ENCODE measurements at places on chromosomes 13 and 19.

DNA sequence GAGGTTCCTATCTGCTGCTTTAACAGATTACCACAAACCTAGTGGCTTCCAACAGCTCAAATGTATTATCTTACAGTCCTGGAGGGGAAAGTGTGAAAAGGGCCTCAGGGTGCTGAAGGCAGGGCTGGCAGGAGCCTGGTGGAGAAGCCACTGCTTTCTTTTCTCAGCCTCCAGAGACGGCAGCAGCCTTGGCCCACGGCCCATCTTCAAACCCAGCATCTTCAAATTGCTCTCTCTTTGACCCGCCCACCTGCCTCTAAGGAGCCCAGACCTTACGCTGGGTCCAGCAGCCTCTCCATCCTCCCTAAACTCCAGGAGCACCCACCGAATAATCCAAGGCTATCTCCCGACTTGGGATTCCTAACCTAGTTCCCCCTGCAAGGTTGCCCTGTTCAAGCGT is 35.6 kb downstream of the C13orf46 start:
- no peak for DNase-seq

DNA sequence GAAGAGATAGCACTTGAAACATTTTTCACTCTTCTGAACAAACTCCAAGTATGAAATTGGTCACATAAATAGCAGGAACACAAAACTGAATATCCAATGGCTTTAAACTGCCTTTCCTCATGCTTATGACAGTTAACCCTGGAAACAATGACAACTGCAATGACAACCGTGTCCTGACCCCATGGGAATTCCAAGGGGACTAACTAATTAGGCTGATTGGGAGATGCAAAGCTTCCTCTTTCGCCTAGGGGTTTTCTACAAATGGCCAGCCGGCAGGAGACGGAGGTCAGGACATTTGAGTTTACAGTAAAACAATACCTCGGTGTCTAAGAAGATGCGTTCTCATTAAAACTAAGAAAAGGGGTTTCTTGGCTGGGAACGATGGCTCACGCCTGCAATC is 53.0 kb upstream of the URAD start:
- no peak for DNase-seq

- no peak for DNase-seq
These were observed 457.9 kb downstream of the FOXO1 start for GRCh38 chr13:40208517-40208916.

- DNase-seq, result no peak
These were observed 161.2 kb downstream of the FOXO1 start for GRCh38 chr13:40505196-40505595.

GRCh38 chr19:55336101-55336500 is 3.6 kb upstream of the KMT5C start:
- DNase-seq, result no peak

GRCh38 chr13:106038752-106039151 is 496.7 kb downstream of the EFNB2 start:
- DNase-seq, result no peak

- no peak for DNase-seq
These were observed 81.2 kb upstream of the ABCC4 start for GRCh38 chr13:95382411-95382810.

DNA sequence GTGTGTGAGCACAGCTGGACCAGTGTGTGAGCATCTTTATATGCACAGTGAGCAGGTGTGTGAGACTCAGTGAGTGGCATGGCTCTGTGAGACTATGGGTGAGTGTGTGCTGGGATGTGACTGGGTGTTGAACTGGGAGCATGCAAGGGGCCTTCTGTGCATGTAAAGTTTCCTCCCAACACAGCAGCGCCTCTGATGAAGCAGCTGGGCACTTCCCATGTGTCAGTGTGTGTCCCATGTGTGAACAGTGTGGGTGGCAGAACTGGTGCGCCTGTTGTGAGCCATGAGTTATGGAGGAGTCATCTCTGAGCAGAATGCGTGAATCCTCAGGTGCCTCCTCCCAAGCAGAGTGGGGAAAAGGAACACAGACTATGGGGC is 24.1 kb downstream of the LGALS16 start:
- peak; percentile 29 for DNase-seq

GRCh38 chr19:45161738-45162607 is 1.2 kb upstream of the NKPD1 start:
- DNase-seq, result no peak

- no peak for DNase-seq
These were observed 673 bp downstream of the IFNL4 start for GRCh38 chr19:39247701-39248664.

GRCh38 chr19:44948763-44949374 is 3.0 kb downstream of the APOC2 start:
- DNase-seq, result no peak

DNA sequence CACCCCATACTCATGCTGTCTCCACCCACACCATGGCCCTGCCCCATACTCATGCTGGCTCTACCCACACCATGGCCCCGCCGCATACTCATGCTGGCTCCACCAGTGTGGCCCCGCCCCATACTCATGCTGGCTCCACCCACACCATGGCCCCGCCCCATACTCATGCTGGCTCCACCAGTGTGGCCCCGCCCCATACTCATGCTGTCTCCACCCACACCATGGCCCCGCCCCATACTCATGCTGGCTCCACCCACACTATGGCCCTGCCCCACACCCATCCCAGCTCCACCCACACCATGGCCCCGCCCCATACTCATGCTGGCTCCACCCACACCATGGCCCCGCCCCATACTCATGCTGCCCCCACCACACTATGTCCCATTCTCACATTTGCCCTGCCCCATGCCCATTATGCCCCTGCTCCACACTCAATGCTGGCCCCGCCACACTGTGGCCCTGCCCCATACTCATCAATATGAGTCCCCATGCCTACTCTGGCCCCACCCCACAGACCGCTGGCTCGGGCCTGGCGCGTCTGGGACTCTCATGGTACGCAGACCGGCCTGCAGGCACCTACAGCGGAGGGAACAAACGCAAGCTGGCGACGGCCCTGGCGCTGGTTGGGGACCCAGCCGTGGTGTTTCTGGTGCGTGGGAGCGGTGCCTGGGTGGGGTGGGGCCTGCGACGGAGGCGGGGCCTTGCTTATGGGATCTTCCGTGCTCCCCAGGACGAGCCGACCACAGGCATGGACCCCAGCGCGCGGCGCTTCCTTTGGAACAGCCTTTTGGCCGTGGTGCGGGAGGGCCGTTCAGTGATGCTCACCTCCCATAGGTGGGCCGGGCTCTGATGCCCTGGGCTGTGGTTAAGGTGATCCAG is 3.7 kb upstream of the ARHGAP45 start:
- peak; percentile 70 for DNase-seq

DNA sequence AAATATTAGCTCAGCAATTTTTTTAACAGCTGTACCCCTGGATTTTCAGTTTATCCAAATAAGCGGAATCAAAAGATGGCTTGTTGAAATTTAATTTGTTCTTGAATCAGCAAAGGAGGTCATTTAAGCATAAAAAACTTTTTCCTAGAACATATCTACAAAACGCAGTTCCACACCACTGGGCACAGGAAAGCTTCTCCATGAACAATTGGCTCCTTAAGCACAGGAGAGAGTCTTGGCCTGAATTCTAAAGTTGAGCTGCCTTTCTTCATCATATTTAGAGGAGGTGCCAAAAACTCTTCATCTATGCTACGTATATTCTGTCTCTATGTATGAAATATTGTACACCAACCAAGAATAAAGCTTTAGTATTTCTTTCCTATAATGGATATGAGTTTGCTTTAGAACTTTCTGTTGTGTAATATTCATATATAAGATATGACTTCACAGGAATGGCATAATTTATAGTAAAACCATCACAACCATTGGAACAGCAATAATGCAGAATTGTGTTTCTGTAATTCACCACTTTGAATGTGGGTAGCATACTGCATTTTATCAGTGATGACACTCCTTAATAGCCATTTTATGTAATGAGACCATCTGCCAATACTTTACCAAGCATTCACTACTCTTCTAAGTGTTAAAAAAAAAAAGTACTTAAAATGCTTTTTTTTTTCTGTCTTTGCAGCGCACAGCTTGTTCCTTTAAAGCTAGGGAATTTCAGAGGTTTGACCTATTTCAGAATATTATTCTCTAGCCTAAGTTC is 263.7 kb downstream of the SLITRK6 start:
- no peak for DNase-seq

GRCh38 chr13:34346626-34347025 is 528.7 kb downstream of the RFC3 start:
- DNase-seq, result no peak

DNA sequence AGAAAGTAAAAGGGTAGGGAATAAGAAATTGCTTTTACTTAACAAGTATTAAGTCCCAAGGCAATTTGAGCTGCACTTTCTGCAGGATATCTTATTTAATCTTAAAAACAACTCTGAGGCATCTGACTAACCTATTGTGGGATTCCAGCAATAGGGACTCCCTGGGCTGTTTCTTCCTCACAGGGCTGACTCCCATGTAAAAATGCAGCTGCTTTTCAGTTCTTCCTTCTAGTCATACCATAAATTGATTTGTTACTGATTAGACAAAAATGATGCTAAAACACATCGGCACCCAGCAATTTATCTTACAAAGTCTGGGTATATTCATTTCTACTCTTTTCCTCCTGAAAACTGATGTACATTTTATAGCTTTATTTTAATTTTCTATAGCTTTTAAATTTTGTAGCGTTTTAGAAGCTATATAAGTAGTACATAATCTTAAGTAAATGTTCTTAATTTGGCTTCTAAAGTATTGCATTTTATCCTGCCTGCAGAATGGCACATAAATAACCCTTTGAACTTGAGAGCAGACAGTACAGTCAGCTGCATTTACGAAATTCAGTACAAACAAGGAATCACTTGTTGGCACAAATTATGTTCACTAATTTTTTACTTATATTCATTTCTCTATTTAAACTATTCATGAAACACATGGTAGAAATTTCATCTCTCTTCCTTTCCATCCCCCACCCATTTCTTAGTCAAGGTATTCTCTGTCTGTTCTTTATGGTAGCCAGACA is 102.4 kb upstream of the FRY start:
- DNase-seq, result no peak

DNA sequence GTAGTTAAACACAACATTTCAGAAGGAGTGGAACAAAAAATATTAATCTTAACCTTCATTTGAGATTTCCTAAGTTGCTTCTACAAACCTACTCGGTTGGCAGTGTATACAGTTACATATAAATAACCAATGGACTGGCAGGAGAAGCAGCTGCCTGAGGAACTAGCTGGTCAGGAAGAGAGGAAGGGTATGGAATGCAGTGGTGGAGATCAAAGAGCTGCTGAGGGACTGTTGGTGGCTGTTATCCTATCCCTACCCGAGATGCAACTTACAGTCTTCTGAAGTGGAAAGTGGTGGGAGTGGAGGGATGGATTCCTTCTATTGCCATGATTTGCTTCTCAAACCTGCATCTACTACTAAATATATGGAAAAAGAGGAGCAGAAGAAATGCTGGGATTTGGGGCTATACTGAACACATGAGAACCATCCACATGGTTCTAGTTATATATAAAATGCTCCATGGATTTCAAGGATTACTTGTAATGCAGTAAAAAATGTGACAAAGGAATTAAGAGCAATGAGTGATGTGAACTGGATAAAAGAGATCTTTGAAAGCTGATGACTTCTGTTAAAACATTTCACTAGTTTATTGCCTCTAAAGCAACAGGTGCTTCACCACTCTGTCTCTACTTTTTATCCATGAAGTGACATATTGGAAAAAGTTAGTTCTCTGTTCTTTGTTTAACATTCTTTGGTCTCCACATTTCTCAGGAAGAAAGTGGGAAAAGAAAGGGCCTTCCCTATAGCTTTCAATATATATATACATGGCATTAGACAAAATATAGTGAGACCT is 29.9 kb downstream of the MICU2 start:
- no peak for DNase-seq

DNA sequence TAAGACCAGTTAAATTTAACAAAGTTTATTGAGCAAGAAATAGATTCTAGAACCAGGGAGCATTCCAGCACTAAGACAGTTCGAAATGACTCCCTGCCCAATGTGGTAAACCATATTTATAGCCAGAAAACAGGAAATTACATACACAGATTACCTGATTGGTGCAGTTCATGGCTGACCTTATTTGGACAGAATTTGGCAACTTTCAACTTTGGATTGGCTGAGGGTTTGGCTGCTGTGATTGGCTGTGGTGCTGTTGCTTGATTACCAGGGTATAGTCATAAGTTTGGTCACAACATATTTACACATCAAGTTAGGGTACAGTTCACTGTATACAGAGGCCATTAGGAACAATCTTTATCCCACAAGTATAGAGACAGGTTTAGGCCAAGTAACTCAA is 984.8 kb upstream of the MIR17HG start:
- DNase-seq, result no peak

DNA sequence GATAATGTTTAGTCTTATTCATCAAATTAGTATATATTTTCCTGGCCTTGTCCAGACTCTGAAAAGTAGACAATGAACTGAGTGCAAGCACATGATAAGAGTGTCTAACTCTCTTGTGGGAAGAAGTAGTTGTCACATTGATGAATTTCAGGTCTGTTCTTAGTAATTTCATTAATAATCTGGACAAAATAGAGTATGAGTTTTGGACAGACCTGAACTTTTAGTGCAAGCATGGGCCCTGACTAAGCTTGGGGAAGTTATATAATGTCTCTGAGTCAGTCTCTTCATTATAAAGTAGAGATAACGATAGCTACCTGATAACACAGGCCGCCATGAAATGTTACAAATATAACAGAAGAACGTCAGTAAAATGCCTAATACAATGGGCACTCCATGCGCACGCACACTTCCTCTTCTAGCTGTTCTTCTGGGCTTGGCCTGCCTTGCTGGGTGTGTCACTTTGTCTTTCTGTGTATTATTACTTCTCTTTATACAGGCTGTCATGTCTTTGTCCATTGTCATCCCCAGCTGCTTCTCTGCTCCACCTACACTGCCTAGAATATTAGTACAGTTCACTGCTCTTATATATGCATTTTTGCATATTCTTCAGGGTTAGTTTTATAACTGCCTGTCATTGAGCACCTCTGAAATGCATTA is 129.1 kb upstream of the HTR2A start:
- DNase-seq, result no peak

DNA sequence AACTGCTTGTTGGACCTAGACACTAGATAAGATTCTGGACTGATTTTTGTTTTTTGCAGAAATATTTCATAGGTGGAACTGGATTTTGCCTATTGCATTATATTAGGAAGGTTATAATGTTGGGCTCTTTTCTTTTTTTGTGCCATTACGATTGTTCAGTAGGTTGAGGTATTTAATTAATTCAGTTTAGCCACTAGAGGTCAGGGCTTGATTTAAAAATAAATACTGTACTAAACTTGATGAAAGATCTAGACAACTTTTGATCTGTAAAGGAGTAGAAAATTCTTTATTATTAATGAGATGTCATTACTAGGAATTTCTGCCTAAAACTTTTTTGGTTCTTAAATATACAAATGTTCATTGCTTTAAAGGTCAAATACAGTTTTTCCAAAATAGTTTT is 15.2 kb upstream of the SUPT20H start:
- DNase-seq, result peak; percentile 16

DNA sequence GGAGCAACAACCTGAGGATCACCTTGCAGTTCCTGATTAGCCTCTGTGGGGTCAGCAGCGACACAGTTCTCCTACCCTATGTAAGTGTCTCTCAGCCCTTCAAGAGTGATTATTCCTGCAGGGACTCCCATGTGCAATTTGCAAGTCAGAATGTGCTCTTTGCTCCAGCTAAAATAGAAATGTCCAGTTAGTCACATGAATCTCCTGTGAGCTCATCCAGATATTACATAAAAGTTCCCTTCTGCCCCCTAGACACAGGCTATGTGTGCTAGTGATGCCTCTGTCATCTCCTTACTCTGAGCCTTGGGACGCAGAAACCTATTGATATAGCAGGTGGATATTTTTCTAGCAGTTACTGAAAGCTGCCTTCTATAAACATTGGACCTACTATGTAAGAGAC is 105.5 kb downstream of the ZAR1L start:
- no peak for DNase-seq

GRCh38 chr19:7355151-7355820 is 6.5 kb downstream of the ARHGEF18 start:
- DNase-seq, result no peak

Measured in activated CD4-positive, alpha-beta T cell treated with anti-CD3 and anti-CD28 coated beads, Interleukin-2, amount 50 U/mL, for 16 hours (primary cell).